Lung (tissue), 17 donors: ENCODE measurements at places on chromosomes 7 and 10. TPM values are rescaled to one million over a fixed set of nuclear protein-coding genes. Genes with fewer than 3 reads are reported as not detected.

C10orf90 gene
- not detected for total RNA-seq

- no peaks in the 10 kb centered on the region for H3K27me3 ChIP-seq
- no peak overlapping the region for H3K27ac ChIP-seq
- H3K36me3 ChIP-seq: peaks cover 28% of the 10 kb centered on the region
- no peak for DNase-seq
- H3K4me1 ChIP-seq: no peaks in the 10 kb centered on the region
Observed at GRCh38 chr10:79357180-79357579, 9.9 kb downstream of the PPIF start.

SPDYE2 gene
- 0.34 TPM for total RNA-seq

SFTPD gene
- 661 TPM for total RNA-seq

DNA sequence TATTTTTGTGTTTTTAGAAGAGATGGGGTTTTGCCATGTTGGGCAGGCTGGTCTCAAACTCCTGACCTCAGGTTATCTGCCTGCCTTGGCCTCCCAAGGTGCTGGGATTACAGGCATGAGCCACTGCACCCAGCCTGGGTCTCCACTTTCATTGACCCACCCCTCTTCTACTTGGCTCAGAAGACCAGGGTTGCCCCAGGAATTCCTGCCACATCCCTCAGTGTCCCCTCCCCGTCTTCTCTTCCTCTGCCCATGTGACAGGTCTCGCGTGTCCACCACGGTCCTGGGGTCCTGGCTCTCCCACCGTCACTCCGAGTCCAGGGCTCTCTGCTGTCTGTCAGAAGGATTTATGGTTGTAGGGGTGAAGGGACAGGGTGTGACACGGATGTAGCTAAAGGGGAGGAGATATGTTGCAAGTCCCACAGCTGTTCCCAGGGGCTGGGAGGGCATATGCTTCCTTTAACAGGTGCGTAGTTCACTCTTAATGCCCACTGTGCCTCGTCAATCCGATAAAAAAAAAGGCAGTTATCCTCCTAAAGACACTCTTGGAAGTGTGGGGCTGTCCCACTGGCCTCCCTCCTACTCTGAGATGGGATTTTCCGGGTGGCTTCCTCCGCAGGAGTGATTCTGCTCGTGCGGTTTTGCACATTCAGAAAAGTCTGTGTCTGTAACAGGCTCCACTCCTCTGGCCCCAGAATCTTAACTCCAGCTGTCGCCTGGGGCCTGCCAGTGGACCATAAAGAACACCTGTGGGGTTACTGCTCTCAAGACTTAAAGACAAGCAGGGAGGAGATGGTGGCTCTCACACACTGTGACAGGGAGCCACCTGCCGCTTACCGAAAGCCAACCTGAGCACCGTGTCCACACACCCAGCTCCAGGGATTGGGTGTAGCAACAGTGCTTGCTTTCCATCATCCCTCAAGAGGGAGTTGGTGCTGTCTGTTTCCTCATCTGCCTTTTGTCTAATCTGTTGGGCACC lies 36.7 kb upstream of the SHH start:
- no peak overlapping the region for H3K27ac ChIP-seq
- no peaks in the 10 kb centered on the region for H3K27me3 ChIP-seq
- no peaks in the 10 kb centered on the region for H3K36me3 ChIP-seq
- H3K4me1 ChIP-seq: no peaks in the 10 kb centered on the region

GRCh38 chr10:118107541-118107940 lies 60.8 kb upstream of the RAB11FIP2 start:
- H3K27me3 ChIP-seq: no peaks in the 10 kb centered on the region
- H3K4me1 ChIP-seq: no peaks in the 10 kb centered on the region
- DNase-seq: no peak
- H3K36me3 ChIP-seq: no peaks in the 10 kb centered on the region
- no peak overlapping the region for H3K27ac ChIP-seq

OAT gene
- total RNA-seq: 75.3 TPM

DNA sequence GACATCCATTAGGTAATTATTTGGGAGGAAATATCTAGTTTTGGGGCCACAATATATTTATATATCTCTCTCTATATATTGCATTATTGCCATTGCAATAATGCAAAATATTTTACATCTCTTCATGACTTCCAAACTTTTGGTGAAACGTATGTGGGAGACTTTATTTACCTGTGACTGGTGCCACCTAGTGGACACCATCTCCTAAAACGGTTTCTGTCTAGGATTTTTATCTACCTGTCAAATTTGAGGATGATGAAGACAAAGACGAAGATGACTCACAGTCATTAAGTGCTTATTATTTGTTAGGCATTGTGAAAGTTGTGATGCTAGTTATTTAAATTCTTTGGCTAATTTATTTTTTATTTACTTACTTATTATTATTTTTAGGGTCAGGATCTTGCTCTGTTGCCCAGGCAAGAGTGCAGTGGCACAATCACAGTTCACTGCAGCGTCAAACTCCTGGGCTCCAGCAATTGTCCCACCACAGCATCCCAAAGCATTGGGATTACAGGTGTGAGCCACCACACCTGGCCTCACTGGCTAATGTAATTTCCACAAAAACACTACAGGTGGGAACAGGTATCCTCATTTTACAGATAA lies 18.7 kb upstream of the CBLL1 start:
- H3K27ac ChIP-seq: no peak overlapping the region
- no peak overlapping the region for H3K4me3 ChIP-seq
- H3K27me3 ChIP-seq: peaks cover 6% of the 10 kb centered on the region
- no peaks in the 10 kb centered on the region for H3K36me3 ChIP-seq

ITPRID1 gene
- 0.51 TPM for total RNA-seq

LRRC4 gene
- total RNA-seq: 14.6 TPM

DNA sequence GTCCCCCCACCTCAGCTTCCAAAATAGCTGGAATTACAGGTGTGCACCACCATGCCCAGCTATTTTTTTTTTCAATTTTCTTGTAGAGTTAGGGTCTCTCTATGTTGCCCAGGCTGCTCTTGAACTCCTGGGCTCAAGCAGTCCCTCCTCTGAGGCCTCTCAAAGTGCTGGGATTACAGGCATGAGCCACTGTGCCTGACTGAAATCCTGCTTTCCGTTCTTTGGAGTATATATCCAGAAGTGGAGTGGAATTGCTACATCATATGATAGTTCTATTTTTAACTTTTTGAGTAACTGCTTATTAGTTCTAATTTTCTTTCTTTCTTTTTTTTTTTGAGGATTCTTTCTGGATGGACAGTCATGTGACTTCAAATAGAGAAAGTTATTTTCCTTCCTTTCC lies 62.9 kb upstream of the ZMIZ2 start:
- no peaks in the 10 kb centered on the region for H3K27me3 ChIP-seq
- no peak overlapping the region for H3K4me3 ChIP-seq
- no peak for DNase-seq

GRCh38 chr7:120925392-120925791 lies 25.2 kb upstream of the ING3 start:
- H3K36me3 ChIP-seq: no peaks in the 10 kb centered on the region
- H3K4me1 ChIP-seq: no peaks in the 10 kb centered on the region
- no peak overlapping the region for H3K4me3 ChIP-seq

DNA sequence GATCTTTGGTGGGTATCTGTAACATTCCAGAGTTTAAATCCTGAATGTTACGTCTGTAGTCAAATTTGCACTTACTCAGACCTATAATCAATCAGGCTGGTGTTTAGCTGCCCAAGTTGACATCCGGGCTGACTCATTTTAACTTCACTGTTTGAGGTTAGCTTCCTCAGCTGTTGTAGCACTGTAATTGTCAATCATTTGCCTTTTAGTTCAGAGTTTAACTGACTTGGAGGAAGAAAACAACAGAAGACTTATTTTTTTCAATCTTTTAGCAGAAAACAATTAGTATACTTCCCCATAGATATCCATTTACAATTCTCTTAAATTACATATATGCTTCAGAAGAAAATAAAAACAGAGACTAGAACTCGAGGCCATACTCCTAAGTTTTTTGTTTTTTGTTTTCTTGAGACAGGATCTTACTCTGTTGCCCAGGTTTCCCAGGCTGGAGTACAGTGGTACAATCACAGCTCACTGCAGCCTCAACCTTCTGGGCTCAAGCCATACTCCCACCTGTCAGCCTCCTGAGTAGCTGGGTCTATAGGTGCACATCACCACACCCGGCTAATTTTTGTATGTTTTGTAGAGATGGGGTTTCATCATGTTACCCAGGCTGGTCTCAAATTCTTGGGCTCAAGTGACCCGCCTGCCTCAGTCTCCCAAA lies 38.5 kb upstream of the LRRC17 start:
- no peaks in the 10 kb centered on the region for H3K27me3 ChIP-seq
- no peaks in the 10 kb centered on the region for H3K36me3 ChIP-seq
- H3K4me1 ChIP-seq: no peaks in the 10 kb centered on the region
- H3K4me3 ChIP-seq: no peak overlapping the region

- no peak overlapping the region for H3K27ac ChIP-seq
- H3K36me3 ChIP-seq: no peaks in the 10 kb centered on the region
- no peaks in the 10 kb centered on the region for H3K4me1 ChIP-seq
- H3K4me3 ChIP-seq: no peak overlapping the region
Observed at GRCh38 chr7:19133886-19134285, 11.3 kb downstream of the FERD3L start.

SH2D4B gene
- 0.12 TPM for total RNA-seq
